ENCODE measurements at places on chromosomes 12 and 14.

DNA sequence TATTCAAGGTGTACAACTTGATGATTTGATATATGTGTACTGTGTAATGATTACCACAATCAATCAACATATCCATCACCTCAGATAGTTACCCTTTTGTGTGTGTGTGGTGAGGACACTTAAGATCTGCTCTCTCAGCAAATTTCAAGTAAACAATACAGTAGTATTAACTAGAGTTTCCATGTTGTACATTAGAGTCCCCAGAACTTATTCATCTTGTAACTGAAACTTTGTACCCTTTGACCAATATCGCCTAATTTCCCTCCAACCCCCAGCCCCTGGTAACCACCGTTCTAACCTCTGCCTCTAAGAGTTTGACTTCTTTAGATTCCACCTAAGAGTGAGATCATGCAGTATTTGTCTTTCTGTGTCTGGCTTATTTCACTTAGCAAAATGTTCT, 12.1 kb downstream of the ADCK1 start:
- DNase-seq, result no peak

DNA sequence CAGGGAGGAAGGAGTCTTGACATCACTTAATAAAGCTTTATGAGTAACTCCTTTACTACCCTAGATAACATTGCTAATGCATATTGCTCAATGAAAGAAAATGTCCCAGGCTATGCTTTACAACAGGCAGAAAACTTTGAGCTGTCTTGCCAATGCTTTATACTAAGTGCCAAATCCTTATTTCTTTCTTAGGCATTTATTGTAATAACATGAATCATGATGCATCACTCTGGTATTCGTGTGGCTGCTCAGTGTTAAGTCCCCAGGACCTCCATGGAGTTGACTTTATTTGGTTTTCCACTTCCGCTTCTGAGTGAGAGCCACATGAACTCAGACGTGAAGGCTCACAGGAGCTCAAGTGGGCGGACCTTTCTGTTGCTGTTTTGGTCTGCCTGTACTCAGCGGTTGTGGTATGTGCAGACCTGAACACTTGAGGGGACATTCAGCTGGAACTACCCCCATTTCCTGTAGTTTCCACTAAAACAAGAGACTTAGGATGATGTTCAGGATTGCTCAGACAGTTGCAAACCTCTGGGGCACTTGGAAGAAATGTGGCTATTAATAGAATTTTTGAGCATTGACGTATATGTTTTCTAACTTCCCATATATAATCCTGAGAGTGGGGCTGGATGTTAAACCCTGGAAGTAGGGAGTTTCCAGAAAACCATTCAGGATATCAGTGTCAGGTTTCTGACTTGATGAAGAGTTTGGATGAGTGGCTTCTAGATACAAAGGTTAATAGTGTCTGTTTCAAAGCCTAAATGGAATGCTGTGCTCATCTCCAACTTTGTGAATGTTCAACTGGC, 258.6 kb downstream of the MSRB3 start:
- DNase-seq, result no peak

- no peak for DNase-seq
These were observed 33.9 kb downstream of the PLCZ1 start for GRCh38 chr12:18703911-18704310.

DNA sequence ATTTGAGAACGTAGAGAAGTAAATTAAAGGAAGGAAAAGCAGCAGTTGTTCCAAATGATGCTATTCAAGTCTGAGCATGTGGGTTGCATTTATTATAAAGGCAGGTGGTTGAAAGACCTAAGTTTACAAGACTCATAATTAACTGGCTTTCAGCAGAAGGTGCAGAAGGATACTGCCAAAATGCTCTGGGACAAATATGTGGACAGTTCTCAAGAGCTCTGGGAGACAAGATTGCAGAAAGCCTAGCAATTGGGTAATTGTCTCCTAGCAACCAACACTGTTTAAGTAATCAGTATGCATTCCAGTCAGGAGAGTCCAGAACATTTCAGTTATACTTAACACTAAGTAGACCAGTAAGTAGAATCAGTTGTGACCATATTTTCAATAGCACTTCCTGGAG, 131.5 kb downstream of the GPR135 start:
- no peak for DNase-seq

DNA sequence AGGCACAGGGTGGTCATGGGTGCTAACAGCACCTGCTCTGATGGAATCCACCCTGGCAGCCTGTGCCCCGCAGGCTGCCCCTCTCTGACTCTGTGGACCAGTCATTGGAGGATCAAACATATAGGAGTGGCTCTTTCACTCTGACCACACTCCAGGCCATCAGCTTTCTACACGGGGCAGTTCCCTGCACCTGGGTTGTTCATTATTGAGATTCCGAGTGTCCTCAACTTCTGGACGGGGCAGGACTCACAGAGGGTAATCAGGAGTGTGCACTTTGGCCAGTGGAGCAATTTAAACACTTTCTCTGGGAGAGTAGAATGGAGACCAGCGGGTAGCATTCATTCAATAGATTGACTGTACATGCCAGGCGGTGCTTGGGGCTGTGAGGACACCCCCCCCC, 94.8 kb downstream of the NINJ2 start:
- no peak for DNase-seq

DNA sequence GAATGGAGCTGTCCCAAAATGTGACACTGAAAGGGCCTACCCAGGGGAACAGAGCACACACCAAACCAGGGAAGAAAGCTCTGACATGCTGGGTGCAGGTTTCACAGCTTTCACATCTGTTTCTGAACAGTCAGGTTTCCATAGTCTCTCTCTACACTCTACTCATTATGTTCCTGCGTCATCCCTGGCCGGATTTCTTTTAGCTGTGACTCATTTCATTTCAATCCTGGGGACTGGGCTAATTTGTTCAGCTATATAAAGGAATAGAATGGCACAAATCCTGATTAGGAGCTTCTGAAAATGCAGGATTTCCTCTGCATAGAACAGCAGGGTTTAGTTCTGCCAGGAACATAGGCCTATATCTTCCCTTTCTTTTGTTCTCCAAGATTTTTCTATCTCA, 649.8 kb downstream of the RPS29 start:
- DNase-seq, result no peak

Measured in stimulated activated CD4-positive, alpha-beta T cell treated with anti-CD3 and anti-CD28 coated beads, TNF-alpha, amount 100 ng/mL, for 1 hour (primary cell).